ENCODE measurements at places on chromosomes 3 and 15. TPM values are rescaled to one million over a fixed set of nuclear protein-coding genes. Genes with fewer than 3 reads are reported as not detected.

The ZPLD1 gene
- total RNA-seq, result not detected

The ADAMTS17 gene
- 0.61 TPM for total RNA-seq

The GPR176 gene
- total RNA-seq, result 1.5 TPM

The PLSCR2 gene
- not detected for total RNA-seq

The MUSTN1 gene
- 32.6 TPM for total RNA-seq

The HMG20A gene
- 48.2 TPM for total RNA-seq

The MYLK gene
- 5.8 TPM for total RNA-seq

The GPR62 gene
- total RNA-seq, result not detected

The MEIS2 gene
- total RNA-seq, result 39.9 TPM

GRCh38 chr3:165835431-165835830 is 1.8 kb downstream of the BCHE start:
- no peak for DNase-seq

DNA sequence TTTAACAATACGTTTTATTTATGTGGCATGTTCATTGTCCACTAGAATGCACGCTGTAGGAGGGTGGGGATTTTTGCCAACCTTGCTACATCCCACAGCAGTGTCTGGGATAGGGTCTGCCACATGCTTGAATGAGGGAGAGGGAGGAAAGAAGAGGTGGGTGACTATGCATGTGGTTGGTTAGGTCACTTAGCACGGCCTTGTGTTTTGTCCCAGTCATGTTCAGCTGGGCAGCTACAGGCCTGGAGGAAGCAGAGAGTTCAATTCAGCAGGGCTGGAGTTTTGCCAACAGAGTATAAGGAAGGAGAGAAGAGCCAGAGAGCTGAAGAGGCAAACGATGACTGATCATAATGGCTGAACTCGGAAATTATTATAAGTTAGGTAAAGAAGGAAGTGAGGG is 268.4 kb upstream of the NSMCE3 start:
- no peak for DNase-seq

- DNase-seq, result no peak
These were observed 10.1 kb downstream of the MNS1 start for GRCh38 chr15:56454836-56455235.

- no peak for DNase-seq
These were observed 18.3 kb upstream of the TUBGCP5 start for GRCh38 chr15:23057707-23058106.

- no peak for DNase-seq
These were observed 26.4 kb upstream of the ZBED2 start for GRCh38 chr3:111621535-111621934.

DNA sequence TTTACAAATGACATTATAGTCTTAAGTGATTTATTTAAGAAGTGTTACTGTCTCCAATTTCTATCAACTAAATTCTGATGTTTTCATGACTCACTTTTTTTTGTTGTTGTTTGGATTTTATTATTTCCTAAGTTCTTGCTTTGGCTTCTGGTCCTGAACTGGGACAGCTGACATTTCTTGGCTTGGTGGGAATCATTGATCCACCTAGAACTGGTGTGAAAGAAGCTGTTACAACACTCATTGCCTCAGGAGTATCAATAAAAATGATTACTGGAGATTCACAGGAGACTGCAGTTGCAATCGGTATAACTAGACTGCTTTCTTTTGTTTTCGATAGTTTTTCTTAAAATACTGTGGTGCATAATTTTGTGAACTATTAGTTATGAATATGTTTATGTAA is 47.5 kb downstream of the ASTE1 start:
- no peak for DNase-seq

DNA sequence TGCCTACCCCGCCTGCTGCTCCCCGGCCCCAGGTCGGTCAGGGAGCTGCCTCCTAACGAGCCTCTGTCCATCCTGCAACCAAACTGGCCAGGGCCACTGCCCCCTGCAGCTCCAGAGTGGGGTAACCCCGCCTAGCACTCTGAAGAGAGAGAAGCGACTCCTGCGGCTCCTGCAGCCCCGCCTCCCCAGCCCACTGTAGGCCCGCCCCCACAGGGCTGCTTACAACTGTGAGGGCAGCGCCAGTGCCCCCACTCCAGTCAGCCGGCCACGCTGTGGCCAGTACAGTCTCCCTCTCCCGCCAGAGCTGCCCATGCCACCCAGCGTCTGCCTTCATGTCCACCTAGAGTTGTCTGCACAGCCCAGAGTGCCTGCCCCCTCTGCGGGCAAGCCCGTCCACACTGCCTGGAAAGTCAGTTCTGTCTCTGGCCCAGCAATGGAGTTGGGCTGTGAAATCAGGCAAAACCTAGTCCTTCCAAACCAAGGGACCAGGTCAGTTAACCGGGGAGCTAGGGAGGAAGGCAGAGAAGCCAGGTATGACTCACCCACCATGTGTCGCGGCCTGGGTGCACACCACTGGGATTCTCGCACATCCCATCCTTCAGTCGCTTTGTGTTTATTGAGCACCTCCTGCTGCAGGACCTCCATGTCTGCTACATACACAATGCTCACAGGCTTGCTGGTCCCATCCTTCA is 2.4 kb downstream of the UCN2 start:
- peak; percentile 59 for DNase-seq

- no peak for DNase-seq
These were observed 101.3 kb downstream of the TMCO5A start for GRCh38 chr15:38035701-38036100.

DNA sequence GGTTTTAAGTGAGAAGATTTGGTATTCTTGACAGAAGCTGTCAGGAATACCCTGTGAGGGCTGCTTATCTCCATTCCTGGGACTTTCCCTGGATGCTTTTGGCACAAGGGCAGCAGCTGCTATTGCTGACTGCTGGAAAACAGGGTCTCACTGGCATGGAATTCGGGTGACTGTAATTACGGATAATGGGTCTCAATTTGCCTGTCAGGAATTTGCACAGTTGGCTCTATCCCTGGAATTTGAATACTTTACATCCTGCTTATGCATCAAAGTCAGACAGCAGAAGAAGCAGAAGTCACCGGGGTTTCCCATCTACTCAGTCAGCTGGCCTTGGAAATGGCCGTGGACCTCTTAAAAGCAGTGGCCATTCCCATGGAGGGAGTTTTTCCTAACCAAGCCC is 25.9 kb upstream of the AKAP13 start:
- DNase-seq, result peak; percentile 26

GRCh38 chr3:123816673-123817207 is 67.4 kb downstream of the MYLK start:
- no peak for DNase-seq

GRCh38 chr3:13079051-13079450 is 5.8 kb upstream of the IQSEC1 start:
- DNase-seq, result no peak

DNA sequence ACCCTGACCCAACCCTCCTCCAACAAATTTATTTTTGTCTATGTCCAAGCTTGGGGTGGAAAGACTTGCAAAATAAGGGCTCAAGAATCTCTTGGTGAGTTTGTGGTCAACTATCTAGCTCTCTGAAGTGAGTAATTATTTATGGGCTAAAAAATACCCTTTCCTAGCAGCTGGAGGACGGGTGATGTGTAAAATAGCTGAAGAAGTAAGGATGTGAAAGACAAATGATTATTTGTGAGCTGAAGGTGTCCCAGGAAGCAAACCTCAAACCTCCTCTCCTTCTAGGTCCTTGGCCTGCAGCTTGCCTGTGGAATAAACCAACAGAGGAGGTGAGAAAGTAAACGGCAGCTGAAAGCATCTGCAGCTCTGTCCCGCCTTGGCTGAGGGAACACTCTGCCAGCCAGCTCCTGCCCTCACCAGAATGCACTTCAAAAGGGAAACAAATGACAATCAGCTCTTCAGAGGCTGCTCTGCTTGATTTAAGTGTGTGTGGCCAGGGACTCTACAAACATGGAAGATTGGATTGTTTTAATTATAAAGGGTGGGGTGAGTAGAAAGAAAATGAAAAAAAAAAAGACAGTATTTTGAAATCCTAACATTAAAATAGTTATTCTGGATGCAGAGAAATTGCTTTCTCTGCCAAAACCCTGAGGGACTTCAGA is 60.3 kb downstream of the TM4SF4 start:
- DNase-seq, result no peak

GRCh38 chr3:129277829-129278271 is 820 bp upstream of the HMCES start:
- DNase-seq, result peak; percentile 19

DNA sequence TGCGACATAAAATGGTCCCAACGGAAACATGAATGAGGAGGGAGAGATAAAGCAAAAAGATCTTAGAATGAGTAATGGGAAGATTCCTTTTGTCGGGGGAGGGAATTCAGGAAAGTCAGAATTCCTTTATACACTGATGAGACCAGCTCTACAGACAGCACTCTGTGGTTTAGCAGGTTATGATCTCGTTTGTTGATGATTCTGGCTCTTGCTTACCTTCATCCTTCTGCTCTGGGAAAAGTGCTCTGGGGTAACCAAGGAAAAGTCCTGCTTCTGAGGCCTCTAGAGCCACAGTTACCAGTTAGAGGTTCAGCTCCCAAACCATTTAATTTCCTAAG is 150.7 kb upstream of the NR2E3 start:
- DNase-seq, result no peak

GRCh38 chr15:63243776-63244175 is 33.6 kb upstream of the APH1B start:
- no peak for DNase-seq

DNA sequence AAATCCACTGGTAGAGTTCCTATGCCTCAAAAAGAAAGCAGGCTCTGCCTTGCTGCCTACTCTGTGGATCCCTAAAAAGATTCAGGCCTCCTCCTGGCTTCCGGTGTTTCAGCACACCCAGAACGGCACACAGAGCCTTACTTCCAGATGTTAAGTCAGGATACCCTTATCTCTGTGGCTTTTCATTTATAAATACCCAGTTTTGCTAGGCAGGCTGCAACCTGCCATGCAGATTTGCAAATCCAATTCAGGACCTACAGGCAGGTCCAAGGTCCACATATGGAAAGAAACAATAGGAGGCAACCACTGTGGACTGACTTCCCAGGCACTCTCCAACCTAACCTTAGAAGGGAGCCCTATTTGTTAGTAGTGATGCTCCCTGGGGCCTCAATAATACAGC is 30.7 kb downstream of the EFL1 start:
- no peak for DNase-seq

DNA sequence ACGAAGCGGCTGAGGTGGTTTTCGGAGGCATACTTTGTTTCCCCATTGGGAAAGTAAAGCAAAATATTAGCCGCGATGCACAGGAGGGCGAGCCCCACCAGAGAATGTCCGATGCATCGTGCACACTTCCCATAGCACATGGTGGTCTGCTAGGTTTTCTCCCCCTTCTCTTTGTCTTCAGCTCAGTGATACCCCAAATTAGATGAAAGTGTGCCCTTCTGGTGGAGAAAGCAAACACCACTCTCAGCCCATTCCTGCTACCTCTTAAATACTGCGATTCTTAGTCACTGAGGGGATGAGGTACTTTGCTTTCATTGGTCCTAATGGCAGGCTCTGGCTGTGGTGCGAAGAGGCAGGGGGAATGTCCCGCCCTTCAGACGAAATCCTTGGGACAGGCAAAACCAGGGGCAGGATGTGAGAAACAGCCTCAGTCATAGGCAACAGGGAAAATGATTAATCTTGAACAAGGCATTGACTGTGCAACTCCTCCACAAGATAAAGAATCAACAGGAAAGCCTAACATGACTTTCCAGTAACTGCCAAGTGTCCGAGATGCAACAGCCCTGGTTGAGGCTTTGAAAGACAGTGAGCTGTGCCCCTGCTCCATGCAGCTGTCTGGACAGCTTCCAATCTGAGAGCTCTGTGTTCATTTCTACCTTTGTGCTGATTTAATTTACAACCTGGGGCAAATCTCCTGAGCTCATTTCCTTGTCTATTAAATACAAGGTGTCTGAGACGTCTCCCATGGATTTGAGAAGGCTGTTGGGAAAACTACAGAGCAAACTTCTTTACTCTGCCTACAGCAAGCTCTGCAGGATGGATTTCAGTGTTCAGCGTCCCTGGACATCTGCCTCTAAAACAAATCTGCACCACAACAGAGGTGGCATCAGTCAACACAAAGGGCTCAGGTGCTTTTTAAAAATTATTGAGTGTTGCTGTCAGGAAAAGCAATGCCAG is at the start of gene TM4SF1:
Gene TM4SF1, minus strand, starts transcription at position 242 of the 957 bp plus-strand sequence. Its CDS starts 102 bp downstream, at position 140.
- DNase-seq, result peak; percentile 87

DNA sequence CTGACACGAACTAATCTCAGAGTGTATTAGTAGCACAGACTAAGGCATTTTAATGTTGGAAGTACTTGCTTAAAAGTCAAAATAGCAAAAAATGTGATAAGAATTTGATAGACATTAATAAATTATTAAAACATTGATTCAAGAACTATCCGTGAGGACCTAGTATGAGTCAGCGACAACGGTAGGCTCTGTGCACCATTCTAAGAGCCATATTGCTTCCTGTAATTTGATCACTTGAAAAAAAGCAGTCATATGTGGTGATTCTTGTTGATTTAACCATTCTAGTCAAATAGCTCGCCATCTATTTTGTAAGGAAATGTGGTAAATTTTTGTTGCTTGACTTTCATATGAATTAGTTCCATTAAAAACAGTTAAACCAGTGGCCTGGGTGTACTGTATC is 534.9 kb upstream of the ARRDC4 start:
- DNase-seq, result no peak

- DNase-seq, result no peak
These were observed 50.7 kb upstream of the FGF7 start for GRCh38 chr15:49372366-49372765.
